ENCODE measurements at places on chromosomes 5 and 9.

DNA sequence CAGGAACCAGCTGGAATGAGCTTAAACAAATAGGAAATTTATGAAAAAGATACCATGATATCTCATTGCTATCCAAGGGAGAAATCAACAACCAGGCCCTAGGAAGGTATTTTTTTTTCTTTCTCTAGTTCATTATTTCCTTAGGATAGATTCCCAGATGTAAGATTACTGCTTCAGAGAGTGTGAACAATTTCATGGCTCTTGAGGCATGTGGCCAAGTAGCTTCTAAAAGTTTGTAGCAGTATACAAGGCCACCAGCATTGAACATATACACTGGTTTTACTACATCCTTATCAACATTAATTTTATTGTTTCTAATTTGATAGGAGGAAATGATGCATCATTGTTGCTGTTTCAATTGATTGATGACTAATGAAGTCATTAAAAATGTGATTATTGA lies 201.2 kb downstream of the SREK1 start:
- no peak for DNase-seq

DNA sequence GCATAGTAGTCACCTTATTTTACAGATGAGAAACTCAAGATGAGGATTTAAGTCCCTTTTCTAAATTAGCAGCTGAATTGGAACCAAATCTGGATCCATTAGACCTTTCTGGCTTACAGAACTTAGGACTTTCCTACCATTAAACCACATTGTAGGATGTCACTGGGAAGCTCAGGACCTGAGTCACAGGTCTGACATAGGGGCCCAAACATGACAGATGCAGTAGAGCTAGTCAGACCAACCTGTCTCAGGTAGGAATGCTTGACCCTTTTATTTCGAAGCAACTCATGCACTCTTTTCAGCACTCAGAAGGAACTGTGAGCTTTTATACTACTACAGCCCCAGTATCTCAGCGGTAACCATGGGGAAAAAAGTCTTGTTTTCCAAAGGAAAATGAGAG lies 2.6 kb downstream of the RAB24 start:
- DNase-seq: no peak

DNA sequence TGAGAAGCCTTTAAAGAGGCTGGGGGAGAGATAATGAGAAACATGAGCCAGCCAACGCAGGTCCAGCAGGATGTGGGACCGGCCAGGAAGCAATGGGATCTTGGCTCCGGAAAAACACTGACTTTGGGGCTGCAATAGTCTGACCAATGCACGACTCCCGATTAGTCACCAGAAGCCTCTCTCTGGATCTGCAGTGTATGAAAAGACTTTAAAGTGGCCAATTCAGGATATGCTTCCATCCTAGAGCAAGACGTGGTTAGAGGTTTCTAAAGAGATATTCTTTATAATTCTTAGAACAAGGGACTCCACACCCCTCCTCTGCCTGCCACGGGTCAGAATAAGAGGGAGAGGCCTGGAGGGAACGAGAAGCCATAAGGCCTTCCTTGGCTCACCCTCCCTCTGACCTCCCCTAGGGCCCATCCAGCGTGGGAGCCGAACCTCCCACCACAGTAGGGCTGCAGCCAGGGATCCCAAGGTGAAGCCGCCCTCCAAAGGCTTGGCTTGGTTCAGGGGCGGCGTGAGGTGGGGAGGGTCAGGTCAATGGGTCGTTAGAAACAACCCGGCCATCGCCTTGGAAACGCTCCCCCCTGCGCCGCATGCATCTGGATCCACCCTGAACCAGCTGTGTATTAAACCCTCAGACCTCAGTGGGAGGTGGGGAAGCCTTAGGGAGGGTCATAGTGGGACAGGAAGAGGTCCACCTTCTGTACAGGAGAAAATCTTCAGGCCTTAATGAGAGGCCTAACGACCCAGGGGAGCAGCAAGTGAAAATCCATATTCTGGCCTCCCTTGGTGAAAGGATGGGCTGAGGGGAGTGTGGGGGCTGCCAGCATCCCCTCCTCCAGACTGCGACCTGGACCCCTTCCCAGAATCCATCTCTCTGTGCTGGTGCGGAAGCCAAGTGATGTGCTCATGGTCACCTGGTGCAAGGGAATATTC lies 11.1 kb downstream of the FGF1 start:
- DNase-seq: no peak

- no peak for DNase-seq
Measured at GRCh38 chr5:151917904-151918303, 6.7 kb downstream of the GLRA1 start.

DNA sequence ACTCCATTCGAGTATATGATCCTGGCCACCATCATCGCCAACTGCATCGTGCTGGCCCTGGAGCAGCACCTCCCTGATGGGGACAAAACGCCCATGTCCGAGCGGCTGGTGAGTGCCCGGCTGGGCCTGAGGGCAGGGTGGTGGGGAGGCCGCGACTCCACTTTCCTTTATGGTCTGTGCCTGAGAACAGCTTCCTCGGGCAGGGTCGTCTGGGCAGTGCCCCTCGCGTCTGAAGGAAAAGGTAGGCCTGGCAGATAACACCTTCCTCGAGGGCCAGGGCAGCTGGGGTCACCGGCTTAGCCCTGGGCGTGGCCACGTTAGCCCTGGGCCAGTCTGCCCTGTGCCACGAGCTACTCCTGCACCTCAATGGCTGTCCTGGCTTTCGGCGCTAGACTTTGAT lies 1.5 kb downstream of the CACNA1B start:
- no peak for DNase-seq

DNA sequence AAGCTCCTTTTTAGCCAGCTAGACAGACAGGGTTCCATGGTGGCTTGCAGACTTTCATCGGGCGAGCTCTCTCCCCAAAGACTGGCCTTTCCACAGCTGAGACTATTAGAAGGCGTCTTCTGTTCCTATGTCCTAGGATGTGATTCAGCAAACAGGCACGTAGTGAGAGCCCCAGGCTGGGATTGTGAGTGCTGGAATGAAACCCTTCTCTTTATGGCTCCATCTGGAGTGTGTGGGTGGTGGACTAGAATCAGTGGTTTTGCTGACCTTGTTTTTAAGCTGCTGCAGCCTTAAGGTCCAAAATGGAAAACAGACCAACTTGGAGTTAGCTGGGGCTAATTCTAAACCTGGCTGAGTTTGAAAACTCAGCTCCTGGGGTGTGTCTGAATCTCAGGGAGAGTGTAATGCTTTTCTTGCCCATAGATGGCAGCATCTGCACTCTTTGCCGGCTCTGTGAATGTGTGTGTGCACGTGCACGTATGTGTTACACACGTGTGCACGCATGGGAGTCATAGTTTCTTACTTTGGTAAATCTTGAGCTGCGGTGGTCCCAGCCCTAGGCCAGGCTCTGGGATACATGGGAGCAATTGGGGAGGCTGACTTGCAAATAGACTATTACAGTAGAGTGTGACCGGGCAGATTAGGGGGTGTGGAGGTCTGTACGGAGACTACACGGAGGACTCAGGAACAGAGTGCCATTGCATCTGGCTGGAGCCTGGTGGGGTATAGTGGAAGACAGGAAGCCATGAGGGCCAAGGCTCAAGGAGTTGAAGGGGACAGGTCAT lies 10.7 kb downstream of the GSN start:
- peak; percentile 12 for DNase-seq

DNA sequence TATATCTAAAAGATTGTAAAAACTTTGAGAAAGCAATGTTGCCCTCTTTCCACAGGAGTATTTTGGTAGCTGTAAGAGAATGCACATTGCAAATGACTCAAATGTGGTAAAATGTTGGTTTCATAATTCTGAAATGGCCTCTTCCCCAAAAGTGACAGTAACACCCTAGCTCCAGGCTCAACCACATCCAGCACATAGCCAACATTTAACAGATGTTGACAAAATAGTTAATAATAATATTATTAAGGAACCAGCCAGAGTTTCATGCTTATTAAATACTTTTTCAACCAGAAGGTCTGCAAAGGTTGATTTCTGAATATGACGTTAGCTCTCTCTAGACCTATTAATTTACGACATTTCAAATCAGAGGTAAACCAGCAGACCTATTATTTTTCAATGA lies 1.3 kb downstream of the ANXA1 start:
- DNase-seq: no peak

DNA sequence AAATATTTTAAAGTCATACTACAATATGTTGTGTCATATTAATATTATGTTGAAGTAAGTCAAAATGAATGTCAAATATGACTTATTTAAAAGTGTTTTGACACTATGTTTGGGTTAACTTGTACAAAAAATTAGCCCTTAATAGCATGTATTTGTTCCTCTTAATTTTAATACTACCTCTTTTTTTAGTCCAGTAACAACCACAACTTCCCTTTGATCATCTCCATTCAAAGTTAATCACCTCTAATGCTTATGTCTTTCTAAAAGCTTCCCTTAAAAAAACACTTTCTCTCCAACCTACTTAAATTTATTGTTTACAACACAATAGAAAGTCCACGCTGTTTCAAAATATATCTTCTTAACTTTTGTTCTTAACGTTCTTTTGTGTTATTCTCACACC lies 9.6 kb downstream of the SLCO4C1 start:
- no peak for DNase-seq

- no peak for DNase-seq
Measured at GRCh38 chr5:174384509-174384947, 339.0 kb downstream of the NSG2 start.

DNA sequence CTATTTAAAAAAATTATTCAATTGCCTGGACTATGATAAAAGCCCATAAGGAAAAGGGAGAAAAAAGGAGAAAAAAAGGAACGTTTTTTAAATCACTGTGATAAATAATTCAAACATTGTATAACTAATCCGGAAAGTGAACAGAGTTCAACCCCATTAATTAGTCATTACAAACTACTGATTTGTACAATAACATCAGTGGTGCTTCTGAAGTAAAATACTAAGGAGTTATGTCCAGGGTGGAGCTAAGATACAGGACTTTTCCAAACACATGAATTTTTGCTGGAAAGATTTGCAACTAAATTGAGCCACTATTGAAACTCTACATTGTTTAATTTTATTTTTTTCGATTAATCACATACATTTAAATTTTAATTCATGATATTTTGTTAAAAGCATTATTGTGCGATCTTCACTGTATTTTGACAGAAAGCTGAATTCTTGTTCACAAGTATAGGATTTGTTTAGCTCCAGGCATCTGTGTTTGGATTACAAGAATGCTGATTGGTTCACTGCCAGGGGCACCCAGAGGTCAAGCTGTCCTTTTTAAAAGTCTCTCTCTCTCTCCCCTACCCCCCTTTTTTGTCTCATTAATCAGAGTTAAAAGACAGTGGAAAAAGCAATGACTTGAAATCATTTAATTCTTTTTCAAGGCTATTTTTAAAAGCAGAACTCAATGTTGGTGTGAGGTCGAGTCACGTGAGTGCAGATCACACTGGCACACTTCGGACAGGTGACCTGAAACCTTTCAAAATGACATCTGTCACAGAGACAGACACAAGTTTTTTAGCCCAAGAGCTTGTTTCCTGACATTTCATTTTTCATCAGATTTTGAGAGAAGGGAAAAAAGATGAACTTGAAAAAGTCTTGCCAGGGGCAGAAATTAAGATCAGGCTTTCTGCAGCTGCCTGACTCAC lies 387.3 kb downstream of the NR2F1-AS1 start:
- DNase-seq: no peak

DNA sequence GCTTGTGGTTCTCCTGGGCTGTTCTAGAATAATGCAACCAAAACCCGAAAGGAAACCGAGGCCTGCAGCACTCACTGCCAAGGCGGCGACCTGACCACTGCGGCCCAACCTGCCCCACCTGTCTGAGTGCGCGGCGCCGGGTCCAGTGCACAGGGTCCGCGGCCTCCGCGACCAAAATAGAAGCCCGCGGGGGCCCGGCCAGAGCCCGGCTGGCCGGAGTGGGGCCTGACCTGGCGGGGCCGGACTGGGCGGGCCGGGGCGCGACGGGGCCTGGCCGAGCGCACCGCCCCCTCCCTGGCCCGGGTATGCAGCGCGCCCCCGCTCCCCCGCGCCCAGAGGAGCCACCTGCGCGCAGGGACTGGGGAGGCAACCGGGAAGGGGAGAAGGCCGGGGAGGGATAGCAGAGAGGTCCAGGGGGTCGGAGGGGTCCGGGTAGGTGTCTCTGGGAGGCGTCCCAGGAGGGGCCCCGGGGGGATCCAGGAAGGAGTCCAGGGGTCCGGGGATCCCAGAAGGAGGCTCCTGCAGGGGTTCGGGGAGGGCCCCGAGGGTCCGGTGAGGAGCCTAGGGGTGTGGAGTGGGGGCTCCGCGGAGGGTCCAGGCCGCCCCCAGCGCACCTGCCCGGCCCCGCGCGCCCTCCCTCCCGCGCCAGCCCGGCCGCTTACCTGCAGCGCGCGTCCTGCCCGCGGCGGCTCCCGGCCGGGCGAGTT lies 503 bp downstream of the SEMA4D start:
- no peak for DNase-seq

Measured in NCI-H1092 treated with DMSO at 0.1 percent for 48 hours (cell line).